NCI-H2029 treated with DMSO at 0.1 percent for 48 hours (cell line): ENCODE measurements at places on chromosomes 13 and 19.

GRCh38 chr19:14375055-14375581 lies 6.1 kb upstream of the ADGRE5 start:
- DNase-seq = no peak

DNA sequence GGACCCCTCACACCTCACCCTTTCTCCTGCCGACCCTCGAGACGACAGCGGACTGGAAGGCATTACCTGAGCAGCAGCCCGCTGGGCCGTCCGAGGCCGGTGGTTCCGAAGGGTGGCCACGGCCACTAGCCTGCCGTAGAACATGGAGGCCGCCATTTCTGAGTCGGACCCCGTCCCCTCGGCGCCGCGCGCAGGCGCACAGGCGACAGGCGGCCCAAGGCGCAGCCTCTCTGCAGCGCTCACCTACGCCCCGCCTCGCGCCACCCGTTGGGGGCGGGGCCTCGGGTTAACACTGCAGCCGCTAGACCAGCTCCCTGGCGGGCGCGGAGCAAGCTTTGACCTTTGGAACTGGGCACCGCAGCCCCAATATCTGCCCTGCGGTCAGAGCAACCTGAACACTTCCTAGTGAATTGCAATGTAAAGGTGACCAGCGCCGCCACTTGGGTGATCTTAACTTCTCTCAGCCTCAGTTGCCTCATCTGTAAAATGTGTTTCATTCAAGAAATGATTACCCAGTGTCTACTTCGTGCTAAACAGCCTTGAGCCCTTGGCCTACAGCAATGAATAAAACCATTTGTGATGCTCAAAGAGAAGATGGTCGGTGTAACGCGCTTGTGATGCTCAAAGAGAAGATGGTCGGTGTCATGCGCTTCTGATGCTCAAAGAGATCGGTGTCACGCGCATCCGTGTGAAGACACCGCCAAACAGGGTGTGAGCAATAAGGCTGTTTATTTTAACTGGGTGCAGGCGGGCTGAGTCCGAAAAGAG lies at the start of gene SUCLA2:
Gene SUCLA2, minus strand, starts transcription at position 160 of the 768 bp plus-strand sequence. Its CDS starts 4 bp downstream, at position 156.
- DNase-seq = peak; percentile 19

DNA sequence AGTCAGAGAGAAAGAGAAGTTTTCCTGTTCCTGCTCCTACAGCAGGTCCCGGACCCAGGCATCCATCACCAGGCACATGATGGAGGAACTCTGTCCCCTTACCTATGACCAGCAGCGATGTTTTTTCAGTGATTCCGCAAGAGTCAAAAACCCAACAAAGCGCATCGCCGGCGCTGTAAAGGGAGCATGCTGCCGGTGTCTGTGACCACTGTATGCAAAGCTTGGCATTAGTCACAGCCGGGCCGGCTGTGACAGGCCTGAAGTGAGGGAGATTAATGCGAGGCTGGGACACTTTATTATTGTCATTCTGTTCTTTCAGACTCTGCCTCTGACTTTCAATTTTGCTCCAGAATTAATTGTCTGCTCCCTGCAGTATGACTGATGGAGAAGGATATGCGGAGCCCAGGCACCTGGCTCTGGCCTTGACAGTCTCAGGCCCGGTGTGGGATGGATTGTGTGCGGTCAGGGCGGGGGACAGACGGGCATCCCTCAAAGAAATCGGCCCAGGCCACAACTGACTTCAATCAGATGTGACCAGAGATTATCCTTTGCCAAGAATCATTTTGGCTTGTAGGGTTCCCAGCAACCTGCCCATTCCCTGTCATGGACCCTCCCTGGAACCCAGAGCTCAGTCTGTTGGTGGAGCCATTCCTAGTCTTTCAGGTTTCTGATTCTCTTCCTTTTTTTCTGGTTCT lies 462.0 kb upstream of the ZNF507 start:
- no peak for DNase-seq

GRCh38 chr13:102580552-102581169 lies 16.1 kb upstream of the TPP2 start:
- peak; percentile 13 for DNase-seq

GRCh38 chr19:47210689-47211316 lies 20.2 kb downstream of the BBC3 start:
- DNase-seq = peak; percentile 22

GRCh38 chr13:33290421-33290965 lies 4.9 kb upstream of the STARD13 start:
- no peak for DNase-seq

DNA sequence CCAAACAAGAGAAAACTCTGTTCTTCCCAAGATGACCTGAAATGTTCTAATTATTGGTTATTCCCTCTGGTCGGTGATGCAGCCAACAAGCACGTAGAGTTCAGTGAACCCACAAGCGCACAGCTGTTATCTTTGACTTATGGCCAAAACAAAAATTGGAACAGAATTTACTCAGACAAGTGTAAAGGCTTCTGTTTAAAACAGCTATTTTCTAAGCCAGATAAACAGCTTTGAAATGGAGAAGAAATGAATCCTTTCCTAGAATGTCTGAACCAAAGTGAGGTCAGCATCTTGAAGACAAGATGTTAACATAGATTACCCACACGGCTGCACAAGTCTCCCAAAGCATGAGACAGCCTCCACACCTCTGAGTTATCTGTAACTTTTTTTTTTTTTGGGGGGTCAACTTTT lies 669.2 kb downstream of the DIAPH3 start:
- DNase-seq = no peak

GRCh38 chr19:33273065-33273736 lies 29.1 kb downstream of the CEBPA start:
- DNase-seq = no peak

DNA sequence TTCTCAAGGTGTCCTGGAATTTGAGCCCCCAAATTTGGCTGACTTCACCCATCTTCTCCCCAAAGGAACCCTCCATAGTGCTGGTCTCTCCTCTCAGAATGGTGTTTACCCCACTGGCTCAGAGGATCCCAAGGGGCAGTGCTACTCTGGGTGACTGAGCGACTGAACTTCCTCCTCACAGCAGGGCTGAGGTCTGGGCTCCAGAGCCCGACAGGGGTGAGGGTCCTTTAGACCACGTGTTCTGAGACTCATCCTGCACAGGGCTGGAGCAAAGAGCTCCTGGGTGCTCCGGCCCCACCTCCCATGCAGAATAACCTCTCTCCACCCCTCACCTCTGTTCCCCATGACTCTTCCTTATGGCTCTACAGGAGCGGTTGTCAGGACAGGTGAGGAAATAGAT lies 23.2 kb upstream of the CD33 start:
- no peak for DNase-seq

DNA sequence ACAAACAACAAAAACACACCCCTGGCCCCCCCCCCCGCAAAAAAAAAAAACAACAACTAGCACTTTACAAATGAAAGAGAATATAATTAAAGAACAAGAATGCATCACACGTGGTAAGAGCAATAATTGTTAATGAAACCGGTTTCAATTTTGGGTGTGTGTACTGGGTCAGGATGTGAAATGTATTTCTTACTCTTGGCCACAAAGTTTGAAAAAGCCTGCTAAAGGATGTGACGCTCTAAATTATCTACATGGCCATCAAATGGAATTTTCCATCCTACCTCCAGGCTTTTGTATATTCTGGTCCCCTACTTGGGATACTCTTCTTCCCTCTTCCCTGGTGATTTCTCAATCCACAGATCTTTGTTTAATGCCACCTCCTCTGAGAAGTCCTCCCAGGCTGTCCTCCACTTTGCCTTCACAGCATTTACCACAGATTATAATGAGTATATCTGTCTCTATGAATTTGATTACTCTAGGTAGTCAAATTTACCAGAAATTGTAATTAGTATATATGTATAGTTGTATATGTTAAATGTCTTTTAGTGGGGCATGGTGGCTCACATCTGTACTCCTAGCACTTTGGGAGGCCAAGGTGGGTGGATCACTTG lies 2.1 kb downstream of the SARS2 start:
- DNase-seq = no peak

GRCh38 chr13:113646921-113647340 lies 11.1 kb downstream of the ATP4B start:
- DNase-seq = no peak

DNA sequence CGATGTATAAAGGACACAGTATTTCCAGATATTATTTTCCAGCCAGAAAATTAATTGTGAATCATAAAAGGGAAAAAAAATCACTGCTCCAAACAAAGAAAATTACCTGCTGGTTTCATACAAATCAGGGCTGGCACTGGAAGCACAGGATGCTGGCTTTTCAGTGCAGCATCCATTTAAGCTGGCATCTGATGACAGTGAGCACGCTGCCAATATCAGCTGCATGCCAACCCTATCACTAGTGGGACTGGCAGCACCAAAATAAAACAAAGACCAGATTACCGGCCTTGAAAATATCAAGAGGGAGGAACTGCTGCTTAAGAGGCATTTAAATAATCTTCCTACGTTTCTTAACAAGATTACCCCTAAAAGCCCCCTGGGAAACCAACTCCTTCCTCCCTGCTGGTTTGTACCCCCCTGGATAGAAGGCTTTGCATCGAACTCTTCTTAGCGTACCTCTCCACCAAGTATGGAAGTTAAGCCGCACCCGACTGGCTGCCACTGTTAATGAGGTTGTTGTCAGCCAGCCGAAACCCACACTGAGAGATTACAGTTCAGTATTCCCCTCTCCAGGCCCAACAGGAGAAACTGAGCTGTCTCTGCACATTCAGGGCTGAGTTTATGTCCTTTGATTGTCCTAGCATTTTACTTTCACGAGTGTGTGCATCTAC lies 257.8 kb downstream of the EFNB2 start:
- no peak for DNase-seq

GRCh38 chr13:37306778-37307544 lies 201.5 kb upstream of the CSNK1A1L start:
- no peak for DNase-seq

DNA sequence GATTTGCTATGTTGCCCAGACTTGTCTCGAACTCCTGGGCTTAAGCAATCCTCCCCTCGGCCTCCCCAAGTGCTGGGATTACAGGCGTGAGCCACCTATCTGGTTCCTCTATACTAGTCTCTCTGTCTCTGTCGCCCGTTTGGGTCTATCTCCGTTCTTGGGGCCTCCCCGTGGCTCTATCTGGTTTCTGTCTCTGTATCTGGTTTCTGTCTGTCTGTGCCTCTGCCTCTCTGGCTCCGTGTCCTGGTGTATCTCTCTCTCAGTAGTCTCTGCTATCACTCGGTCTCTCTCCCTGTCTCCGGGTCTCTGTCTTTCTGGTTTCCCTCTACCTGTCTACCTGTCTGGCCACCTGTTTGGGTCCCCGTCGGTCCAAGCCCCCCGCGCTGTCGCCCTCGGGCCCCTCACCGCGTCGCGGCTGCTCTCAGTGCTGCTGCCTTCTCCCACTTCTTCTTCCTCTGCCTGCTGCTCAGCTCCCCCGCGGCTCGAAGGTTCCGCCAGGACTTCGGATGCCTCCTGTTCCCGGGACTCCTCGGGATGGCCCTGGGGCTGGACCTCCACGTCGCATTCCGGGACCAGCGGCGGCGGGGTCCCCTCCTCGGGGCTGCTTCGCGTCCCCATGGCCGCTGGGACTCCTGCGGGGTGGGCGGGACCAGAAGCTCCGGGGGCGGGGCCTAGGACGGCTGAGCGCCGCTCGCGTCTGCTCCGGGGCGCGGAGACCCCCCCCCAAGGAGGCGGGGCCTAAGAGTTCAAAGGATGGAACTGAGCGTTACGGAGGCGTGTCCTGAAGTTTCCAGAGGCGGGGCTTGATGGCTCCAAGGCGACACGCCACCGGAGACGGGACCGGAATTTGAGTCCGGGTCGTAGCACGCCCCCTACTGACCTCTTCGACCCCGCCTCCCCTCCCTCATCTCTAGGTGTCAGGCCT lies 783 bp downstream of the PHLDB3 start:
- DNase-seq = peak; percentile 61

DNA sequence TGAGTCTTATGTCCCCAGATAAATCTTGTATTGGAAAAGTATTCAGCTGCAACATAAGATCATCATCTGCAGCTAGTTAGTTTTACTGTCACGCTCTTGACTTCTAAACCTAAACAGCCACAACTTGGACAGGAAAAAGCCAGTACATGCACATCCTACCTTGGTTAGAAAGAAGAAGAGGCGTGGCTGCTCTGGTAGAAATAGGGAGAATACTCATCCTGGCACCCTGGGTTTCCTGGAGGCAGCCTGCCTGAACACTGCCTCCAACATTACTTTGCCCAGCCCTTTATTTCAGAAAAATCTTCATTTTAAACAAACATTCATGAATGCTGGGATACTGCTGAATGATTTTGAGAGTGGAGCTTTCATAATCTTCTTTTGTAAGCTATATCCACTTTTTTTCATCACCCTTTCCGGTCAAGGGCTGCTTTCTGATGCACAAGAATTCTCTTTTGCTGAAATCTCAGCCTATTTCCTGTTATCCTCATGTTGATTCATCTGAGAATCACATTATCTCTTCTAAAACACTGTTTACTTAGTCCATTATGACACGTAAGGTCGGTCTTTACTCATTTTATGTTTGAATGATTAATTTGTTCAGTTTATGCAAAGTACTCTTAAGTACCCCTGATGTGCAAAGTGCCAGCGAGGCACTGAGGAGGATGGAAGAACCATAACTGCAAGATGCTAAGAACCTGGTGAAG lies 55.2 kb downstream of the STARD13 start:
- no peak for DNase-seq

- DNase-seq = no peak
Measured at GRCh38 chr19:3359919-3360420, 6.4 kb upstream of the NFIC start.

DNA sequence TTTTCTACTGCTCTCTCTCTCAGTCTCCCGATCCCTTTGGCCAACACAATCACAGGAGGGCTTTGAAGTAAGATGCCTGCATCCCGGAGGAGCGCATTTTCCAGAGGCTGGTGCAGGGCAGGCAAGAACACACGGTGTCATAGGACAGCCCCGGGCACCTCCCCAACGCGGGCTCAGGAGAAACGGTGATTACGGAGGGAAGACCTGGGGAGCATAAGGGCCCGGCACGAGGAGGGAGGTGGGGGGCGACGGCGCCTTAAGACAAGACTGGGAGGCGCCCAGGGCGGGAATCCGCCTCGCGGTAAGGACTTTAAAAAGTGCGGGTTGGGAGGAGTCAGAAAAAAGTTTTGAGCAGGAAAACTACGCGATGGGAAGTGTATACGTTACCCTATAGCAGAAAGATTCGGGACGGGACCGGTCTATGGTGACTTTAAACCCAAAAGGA lies 18.7 kb upstream of the ZNF888 start:
- DNase-seq = peak; percentile 2

GRCh38 chr19:497491-497868 lies 1.2 kb downstream of the MADCAM1 start:
- DNase-seq = no peak
